Sciatic nerve (tissue), 2 donors: ENCODE measurements at places on chromosomes 16 and 17.
A peak's percentile ranks its signal among the peaks of the same experiment; 100 is the strongest.

DNA sequence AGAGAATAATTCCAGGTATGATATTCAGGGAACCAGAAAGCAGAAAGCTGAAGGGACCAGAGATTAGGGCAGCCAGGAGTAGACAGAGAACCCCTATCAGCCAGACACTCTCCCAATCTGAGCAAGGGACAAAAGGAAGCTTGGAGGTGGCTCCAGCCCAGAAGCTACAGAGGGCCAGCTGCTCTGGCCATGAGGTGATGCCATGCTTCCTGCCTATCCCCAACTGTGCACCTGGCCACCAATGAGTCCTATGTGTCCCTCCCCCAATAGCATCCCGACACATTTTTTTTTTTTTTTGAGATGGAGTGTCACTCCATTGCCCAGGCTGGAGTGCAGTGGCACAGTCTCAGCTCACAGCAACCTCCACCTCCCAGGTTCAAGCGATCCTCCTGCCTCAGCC is 30.0 kb downstream of the NSMCE1 start:
- peak; percentile 19 for DNase-seq

DNA sequence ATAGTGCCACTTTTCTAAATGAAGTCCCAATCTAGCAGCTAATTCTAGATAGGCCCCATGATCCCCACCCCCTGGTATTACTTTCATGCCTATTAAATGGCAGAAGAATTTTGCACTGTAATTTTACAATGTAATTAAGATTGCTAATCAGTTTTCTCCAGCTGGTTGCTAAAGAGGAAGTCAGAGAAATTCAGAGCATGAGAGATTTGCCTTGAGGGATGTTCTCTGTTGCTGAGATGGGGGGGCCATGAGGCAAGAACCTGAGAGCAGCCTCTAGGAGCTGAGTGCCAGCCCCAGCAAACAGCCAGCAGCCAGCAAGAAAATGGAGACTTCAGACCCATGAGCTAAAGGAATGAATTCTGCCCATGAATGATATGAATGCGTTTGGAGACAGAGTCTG is 38.9 kb downstream of the SHCBP1 start:
- no peak for DNase-seq

- DNase-seq, result no peak
These were observed 21.7 kb downstream of the TTYH2 start for GRCh38 chr17:74235040-74235581.

- no peak for DNase-seq
These were observed 20.6 kb upstream of the PIK3R6 start for GRCh38 chr17:8887834-8888703.

DNA sequence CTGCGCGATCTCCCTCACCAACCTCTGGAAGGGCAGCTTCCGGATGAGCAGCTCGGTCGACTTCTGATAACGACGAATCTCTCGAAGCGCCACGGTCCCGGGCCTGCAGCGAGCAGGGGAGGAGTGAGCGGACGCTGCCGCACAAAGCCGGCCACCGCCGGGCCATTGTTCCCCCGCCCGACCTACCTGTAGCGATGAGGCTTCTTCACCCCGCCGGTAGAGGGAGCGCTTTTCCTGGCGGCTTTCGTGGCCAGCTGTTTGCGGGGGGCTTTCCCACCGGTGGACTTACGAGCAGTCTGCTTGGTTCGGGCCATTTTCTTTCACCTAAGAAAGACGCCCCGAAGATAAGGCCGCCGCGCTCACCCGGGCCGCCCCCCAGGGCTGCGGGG is 5.8 kb upstream of the UNK start:
- peak; percentile 83 for DNase-seq

DNA sequence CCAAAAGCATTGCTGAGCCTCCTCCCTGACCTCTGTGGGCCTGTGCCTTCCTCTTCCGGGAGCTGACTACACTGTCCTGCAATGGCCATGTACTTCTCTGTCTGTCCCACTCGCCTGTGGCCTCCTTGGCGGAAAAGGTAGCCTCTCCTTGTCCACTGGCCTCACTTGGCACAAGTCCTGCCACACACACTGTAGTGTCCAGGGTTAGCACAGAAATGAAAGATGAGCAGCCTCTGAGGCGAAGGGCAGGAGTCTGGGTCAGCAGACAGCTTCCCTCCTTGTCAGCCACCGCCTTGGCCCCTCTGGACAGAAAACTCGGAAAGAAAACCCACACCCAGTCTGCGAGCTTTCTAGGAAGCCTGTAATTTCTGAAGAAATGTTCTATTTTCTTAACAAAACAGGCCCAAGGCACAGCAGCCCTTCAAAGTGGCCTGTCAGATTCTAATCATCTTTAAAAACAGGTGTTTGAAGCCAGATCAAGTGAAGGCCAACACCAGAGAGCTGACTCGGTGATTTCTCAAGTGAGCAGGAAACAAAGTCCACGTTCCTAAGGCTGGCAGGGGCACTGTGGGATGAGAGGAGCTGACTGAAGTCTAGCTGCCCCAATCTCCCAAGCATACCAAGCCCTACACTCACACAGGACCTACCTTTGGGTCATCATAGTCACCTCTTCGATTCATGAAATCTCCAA is 67.2 kb downstream of the GTF3C1 start:
- no peak for DNase-seq

- DNase-seq, result no peak
These were observed 43.5 kb upstream of the FOXF1 start for GRCh38 chr16:86466696-86467406.

DNA sequence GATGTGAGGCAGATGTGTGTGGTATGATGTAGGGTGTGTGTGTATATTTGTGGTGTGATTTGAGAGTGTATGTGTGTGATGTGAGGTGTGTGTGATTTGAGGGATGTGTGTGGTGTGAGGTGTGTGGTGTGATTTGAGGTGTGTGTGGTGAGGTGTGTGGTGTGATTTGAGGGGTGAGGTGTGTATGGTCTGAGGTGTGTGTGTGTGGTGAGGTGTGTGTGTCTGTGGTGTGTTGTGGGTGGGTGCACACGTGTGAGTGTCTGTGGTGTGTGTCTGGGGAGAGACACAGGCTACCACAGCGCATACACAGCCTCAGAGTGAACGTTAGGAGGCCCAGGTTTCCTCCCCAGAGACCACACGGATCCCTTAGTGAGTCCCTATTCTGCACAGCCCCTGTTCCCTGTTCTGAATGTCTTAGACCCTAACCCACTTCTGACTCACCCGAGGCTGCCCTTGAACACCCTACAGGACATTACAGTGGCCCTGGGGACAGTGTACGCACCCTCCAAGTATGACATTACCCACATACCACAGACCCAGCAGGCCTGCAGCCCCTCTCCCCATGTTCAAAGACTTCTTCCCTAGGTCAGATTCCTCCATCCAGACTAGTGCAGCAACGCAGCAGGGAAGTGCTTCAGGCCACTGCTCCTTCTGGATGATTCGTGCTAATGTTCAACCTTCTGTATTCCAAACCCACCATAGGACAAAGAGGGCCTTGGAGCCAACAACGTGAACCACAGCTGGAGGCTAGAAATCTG is 3.5 kb upstream of the RAB37 start:
- DNase-seq, result no peak

DNA sequence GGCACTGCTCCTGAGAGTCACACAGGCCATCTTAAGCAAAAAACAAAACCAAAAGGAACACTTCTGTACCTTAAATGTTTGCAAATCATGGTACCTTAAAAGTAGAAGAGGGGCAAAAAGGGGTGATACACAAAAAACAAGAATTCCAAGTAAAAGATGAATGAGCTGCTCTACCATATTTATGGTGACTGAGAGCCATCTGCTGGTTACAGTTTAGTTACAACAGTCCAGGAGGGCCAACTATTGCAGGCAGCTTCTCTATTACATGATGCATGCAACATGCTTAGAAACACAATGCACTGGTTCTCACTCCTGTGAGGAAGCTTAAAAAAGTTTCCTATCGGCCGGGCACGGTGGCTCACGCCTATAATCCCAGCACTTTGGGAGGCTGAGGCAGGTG is 53.5 kb downstream of the STX8 start:
- no peak for DNase-seq

DNA sequence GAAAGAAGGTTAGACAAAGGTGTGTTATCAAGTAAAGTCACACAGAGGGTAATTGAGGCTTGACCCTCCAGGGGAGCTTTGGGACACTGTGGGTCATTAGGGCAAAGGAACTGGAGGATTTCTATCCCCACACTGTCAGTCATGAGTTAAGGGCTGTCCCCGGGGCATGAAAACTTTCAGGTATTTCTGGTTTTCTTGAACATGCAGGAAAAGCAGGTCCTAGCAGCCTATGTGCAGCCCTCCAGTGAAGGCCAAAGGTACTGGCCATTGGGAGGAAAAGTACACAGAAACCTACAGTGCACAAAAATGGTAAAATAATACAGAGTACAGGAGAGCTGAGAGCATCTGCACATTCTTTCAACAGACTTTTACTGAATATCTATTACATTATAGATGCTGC is 44.4 kb upstream of the SCNN1B start:
- DNase-seq, result no peak

DNA sequence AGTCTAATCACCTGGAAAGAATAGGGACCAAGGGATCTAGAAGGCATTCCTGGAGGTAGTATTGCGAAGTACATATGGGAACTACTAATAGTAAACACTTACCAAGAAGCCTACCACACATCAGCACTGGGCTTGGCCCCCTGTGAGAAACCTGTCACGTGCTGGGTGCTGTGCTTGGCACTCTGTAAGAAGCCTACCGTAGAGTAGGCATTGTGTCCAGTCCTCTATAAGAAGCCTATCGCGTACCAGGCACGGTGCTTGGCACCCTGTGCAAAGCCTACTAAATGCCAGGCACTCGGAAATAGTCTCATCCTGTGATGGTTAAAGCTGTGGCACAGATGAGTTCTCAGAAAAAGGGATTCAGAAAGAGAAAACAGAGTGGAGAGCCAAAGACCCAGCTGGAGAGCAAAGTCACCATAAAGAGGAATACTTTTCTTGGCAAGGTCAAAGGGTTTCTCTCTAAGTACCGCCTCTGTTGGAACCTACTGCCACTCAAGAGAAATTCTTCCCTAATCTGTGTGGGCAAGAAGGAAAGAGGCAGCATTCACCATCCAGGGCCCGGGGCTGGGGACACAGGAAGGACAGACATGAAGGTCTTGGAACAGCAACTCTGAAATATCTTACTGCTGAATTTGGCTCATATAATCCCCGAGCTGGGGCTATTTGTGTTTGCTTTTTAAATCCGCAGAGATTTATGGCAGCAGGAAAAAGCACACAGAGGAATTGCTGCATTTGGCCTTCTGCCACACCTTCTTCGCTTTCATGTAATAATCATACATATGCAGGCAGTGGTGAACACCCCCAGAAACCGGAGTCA is 81.8 kb downstream of the VAT1L start:
- DNase-seq, result no peak

DNA sequence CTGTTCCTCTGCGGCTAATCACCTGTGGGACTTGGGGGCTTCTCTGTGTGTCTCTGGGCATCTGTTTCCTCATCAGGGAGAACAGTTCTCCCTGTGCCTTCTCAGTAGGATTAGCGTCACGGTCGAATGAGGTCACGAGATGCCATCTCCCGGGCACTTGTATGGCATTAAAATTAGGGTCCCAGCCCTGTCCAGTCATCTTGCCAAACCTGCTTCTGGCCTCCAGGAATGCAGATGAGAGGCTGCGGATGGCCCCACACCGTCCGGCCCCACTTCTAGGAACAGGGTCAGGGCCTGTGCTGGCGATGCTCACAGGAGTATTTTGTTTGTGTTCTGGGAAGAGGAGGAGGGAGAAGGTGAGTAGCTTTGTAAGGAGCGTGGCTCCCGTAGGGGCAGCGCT is 58.5 kb downstream of the OR1D5 start:
- DNase-seq, result no peak

- DNase-seq, result no peak
These were observed 4.1 kb upstream of the UBALD1 start for GRCh38 chr16:4618645-4619418.

DNA sequence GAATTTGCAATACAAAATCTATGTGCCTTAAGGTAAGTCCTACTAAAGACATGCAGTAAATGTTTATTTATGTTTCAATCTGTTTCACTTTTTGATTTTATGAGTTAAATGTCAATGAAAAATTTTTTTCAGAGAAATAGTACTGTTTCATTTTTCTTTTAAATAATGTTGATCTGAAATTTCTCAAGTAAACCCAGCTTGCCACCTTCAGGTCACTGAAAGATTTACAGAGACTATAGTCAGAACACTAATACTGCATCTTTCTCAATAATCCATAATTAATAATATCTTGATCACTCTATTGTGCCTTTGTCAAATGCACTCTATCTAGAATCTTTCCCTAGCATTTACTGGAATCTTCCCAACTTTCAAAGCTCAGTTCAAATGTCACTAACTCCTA is 6.5 kb upstream of the DHX40 start:
- DNase-seq, result no peak

- no peak for DNase-seq
These were observed 181.9 kb upstream of the ZNF469 start for GRCh38 chr16:88200896-88201185.

- no peak for DNase-seq
These were observed 41.4 kb downstream of the RPH3AL start for GRCh38 chr17:311119-311782.

DNA sequence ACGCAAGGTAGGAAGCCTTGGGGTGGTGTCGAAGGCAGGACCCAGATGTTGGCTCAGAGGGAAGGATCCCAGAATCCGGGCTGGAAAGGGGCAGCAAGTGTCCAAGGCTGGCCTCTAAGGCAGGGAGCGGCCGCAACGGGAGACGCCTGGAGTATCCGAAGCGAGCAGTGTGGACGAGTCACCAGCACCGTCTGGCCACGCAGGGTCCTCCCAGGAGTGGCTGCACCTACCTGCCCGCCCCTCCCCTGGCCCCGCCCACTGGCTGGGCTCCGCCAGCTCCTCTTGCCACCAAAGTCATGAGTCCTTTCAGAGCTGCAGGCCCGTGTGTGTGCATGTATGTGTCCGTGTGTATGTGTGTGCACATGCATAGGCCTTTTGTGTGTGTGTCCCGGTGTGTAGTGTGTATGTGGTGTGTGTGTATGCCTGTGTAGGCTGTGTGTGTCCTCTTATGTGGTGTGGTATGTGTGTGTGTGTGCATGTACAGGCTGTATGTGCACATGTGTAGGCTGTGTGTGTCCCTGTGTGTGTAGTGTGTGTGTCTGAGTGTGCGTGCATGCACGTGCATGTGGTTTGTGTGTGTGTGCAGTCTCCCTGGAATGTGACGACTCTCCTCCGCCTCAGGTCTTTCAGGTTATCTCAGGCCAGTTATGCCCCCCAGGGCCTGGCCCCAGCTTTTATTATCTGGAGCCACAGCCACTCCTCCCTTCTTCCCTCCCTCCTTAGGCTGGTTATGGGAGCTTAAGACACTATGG is at the start of gene PRSS8:
Gene PRSS8, minus strand, starts transcription at position 193 of the 752 bp plus-strand sequence. CDS start 229 bp downstream, outside the sequence.
- no peak for DNase-seq

DNA sequence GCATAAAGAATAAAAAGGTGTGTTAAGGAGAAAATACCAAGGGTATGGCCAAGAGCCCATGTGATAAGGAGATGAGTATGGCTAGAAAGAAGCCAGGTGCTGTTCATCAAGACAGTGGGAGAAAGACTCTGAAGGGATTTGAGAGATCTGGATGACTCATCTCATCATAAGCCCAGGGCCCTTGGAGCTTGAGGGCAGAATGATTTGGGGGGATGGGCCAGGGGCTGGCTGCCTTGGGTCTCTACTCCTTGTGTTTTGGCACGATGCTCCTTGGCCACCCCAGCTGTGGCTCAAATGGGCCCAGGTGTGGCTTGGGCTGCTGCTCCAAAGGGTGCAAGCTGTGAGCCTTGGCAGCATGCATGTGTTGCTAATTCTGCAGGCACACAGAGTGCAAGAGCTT is 14.5 kb upstream of the TNFRSF13B start:
- no peak for DNase-seq
